ENCODE measurements at places on chromosomes 2 and 18.

- no peak for DNase-seq
These were observed 1232.3 kb upstream of the SLC39A10 start for GRCh38 chr2:194424683-194425209.

DNA sequence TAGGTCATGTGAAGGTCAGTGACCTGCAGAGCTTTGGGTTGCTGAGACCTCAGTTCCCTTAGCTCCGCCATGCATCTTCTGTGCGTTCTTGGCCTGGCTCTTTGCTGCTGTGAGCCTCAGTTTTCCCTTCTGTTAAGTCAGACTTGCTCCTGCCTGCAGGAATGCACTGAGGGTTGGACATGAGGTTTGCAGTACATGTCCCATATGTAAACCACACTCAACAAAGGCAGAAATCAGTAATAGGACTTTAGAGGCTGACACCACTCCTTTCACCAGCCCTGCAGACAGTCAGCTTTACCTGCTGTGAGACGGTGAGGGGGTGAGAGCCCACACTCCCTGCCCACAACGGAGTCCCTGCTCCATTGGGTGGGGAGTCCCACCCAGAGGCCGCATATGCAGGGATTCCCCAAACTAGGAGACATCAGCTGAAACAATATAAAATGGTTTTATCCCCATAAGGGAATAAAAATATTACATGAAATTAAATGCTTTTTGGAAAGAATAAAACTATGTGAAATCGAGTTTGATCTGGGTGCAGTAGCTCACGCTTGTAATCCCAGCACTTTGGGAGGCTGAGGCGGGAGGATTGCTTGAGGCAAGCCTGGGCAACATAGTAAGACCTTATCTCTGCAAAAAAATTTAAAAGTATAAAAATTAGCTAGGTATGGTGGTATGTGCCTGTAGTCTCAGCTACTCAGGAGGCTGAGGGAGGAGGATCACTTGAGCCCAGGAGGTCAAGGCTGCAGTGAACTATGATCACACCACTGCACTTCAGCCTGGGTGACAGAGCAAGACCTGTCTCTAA, 55.1 kb downstream of the MYO7B start:
- DNase-seq: no peak

- no peak for DNase-seq
These were observed 114.8 kb downstream of the NEB start for GRCh38 chr2:151619337-151619989.

DNA sequence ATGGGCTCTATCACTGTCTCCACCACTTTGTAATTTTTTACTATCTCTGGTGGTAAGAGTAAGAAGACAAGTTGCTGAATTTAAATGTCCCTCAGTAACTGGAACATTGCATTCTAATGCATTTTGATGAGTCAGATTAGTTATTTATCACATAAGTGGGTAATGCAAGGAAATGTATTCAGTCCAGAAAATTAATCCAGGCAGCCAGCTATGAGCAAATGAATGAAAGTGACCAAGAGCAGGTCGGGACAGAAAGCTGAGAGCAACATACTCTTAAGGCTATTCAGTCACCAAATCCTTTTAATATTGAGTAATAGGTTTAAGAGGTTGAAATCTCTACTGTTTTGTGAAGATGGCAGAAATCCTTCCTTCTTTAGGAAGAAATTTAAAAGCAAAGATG, 265.5 kb upstream of the PARD3B start:
- no peak for DNase-seq

GRCh38 chr2:241261628-241262027, 53.8 kb downstream of the HDLBP start:
- no peak for DNase-seq

- DNase-seq: no peak
These were observed 150.0 kb downstream of the DYSF start for GRCh38 chr2:71603311-71603811.

DNA sequence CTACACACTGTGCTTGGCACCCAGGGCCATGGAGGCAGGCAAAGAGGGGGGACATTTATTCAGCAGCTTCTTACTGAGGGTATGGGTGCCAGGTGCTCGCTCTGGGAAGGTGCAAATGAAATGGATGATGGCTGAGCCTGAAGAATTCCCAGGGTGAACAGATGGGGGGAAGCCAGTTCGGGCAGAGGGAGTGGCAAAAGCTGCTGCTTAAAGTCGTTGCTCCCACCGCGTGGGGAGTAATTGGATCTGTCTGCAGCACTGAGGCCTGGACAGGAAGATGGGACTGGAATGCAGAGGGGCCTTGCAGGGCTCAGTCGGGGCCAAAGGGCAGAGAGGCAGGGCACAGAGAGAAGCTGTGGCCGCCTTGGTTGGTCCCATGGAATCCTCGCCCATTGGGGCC, 51.2 kb downstream of the NEDD4L start:
- DNase-seq: no peak

DNA sequence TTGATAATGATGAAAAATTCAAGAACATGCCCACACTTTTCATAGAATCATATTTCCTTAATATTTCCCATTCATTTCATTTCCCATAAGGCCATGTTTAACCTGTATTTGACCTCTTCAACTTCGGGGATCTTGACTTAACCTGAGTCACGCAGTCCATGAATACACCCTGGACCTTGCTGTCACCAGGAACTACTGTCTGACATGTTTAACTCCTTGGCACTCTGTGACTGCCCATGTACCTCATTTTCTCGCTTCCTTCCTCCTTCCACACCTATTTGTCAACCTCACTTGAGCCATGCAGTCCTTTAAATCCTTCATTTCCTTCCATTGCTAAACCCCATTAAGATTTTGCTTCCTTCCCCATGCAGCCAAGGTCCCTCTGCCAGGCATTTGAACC, 16.3 kb downstream of the ABCB11 start:
- no peak for DNase-seq
